ENCODE measurements at places on chromosomes 1 and 21. TPM values are rescaled to one million over a fixed set of nuclear protein-coding genes. Genes with fewer than 3 reads are reported as not detected.
A peak's percentile ranks its signal among the peaks of the same experiment; 100 is the strongest.

GRCh38 chr1:5220421-5220820 lies 566.0 kb downstream of the AJAP1 start:
- DNase-seq: no peak

- no peak for DNase-seq
Measured at GRCh38 chr1:194394676-194395075, 1208.3 kb upstream of the B3GALT2 start.

DNA sequence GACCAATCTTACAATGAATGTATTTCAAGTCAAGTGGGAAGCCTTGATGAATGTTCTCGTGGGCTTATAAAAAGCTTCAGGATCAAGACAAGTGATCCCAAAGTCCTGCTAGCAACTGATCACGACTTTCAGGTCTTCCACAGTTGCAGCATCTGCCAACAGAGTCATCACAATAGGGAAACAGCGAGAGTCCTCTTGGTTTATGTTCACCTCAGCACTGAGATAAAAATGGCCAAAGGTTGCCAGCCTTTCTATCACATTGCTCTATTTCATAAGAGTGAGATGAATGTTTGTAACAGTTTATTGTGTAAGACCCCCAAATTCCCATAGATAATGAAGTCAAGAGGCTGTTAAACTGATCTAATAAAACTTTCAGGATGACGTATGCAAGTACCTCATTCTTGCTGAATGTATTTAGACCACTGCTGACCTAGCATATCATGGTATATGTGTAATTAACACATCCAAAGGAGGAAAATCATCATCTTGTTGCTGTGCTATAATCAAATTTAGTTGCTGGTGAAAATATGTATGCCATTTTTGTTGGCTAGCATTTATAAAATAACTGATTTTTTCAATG lies 150.6 kb downstream of the TGFBR3 start:
- DNase-seq: no peak

GRCh38 chr1:6088956-6089355 lies 43.3 kb downstream of the KCNAB2 start:
- no peak for DNase-seq

DNA sequence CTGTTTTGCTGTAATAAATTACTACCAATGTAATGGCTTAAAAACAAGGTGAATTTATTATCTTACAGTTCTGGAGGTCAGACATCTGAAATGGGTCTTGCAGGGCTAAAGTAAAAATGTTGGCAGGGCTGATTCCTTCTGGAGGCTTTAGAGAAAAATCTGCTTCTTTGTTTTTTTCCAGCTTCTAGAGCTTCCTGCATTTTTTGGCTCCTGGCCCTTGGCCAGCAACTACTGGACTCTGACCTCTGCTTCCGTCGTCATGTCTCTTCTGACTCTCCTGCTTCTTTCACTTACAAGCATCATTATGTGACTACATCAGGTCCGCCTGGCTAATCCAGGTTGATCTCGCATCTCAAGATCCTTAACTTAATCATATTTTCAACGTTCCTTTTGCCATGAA lies 350.9 kb downstream of the S1PR1 start:
- peak; percentile 34 for DNase-seq

- DNase-seq: no peak
Measured at GRCh38 chr1:62849031-62849430, 65.1 kb downstream of the ATG4C start.

GRCh38 chr1:33763406-33763805 lies 100.5 kb upstream of the HMGB4 start:
- DNase-seq: peak; percentile 30

DNA sequence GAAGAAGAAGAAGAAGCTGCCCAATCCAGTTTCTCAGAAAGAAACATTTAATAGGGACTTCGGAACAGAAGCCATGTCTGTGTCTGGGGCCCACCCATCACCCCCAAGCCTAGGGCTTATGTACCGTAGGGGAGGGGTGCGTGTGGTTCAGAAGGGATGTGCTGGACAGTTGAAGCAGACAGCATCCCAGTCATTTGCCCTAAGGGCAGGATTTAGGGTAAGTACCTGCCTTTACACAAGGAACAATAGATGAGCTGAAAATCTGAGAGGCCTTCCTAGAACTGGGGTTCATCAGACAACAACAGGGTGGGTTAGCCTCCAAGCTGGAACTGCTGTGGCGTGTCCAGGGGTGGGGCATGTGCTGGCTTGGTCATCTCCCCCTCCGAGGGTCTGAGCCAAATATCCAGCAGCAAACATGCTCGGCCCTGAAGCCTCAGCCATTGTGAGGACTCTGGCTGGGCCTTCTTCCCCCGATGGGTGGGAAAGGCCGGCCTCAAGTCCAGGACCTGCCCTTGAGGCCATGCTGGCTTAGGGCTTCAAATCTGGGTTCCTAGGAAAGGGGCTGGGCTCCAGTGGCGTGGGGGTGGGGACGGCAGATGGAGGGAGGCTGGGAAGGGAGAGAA lies 12.1 kb downstream of the CSTB start:
- no peak for DNase-seq

DNA sequence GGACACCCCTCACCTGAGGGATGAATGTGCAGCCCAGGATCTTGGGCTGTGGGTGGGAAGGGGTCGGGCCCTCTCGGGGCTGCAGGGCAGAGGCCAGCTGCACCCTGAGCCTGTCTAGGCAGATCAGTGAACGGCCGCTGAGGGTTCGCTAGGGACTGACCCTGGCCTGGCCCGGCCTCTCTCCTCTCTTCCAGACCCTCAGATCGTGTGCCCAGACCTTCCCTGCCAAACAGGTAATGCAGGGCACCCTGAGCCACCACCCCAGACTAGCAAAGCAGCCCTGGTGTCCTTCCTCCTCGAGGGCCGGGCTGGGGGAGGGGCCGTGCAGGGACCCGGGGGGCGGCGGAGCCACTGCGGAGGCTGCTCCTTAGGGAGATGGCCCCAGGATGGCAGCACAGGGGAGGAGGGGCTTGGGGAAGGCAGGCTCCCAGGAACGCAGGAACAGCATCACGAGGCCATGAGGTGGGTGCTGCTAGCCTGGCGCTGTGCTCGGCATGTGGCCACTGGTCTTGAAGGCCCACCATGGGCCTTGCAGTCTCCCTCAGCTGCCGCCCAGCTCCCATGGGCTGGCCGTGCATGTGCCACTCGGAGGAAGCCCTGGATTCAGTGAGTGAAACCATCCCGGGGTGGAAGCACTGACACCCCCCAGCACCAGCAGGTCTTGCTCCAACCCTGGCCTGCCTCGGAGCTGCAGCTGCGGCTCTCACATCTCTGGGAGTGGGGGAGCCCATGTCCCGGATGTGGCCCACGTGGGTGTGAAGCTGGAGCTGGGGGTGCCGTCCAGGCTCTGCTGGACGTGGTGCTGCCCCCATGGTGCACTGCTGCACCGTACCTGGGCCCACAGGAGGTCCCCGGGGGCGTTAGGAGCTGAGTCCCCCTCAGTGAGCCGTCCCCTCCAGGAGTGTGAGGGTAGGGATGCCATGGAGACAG lies 28.7 kb downstream of the COL6A2 start:
- DNase-seq: no peak

GRCh38 chr1:209302779-209303568 lies 280.5 kb upstream of the CAMK1G start:
- no peak for DNase-seq

GRCh38 chr1:33905241-33905640 lies 41.4 kb downstream of the HMGB4 start:
- DNase-seq: no peak

DNA sequence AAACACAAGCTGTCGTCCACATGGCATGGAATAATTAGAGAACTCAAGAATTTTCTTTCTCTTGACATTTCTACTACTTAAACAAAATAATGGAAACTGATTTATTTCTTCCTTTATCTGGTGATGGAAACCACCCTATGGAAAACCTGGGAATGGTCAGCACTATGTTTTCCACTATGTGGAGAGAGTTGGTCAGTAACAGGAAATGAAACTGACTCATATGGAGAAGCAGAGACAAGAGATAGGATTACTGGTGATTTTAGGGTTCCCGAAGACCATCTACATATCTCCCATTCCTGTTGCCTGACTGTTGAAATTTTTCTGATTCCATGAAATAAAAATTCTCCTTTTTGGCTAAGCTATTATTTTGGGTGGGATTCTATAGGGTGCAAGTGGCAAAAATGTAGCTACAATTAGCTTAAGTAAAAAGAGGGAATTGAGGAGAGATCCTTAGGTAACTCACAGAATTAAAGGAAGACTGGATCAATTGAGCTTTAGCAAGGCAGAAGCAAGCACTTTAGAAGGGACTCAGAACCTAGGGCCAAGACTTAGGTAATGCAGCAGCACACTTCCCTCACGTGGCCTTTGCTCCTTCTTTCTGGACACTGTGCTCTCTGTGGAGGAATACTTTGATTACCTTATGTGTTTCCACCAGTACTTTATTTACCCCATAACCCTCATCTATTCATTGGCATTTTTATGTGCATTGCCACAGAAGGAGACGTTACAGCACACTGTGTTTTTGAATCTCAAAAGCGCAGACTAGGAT lies 89.6 kb downstream of the LEPR start:
- DNase-seq: peak; percentile 78

GRCh38 chr1:210531475-210532222 lies 202.9 kb downstream of the HHAT start:
- DNase-seq: no peak

- no peak for DNase-seq
Measured at GRCh38 chr1:3251807-3252428, 182.9 kb downstream of the PRDM16 start.

- peak; percentile 57 for DNase-seq
Measured at GRCh38 chr1:66271904-66272254, 262.1 kb upstream of the SGIP1 start.

The KIF14 gene
- 1.2 TPM for total RNA-seq

The GPR25 gene
- not detected for total RNA-seq

The KRTAP12-4 gene
- not detected for total RNA-seq

The NFYC gene
- 11.3 TPM for total RNA-seq

The GBP4 gene
- 2.4 TPM for total RNA-seq
